Effector CD4-positive, alpha-beta T cell (primary cell): ENCODE measurements at places on chromosomes 11 and 22.

- no peak for DNase-seq
Observed at GRCh38 chr11:91173701-91174100, 950.9 kb upstream of the CHORDC1 start.

GRCh38 chr11:17129003-17129402 lies 51.5 kb upstream of the RPS13 start:
- DNase-seq: no peak

DNA sequence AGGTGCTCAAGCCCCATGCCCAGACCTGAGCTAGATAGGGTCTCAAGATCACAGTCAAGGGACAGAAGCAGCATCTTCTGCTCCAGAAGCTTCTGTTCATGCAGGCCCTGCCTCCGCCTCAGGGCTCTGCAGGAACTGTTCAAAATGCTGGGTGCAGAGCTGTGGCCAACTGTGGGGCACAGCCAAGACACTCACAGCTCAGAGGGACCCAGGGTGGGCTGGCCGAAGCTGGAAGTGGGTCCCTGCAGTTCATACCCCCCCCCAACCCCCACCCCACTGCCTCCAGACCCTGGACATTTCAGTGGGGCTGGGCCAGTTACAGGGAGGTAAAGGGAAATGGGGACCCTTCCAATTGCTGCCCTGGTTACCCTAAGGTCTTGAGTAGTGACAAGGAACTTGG lies 129.0 kb downstream of the CRYBB2 start:
- no peak for DNase-seq

GRCh38 chr11:104581246-104581980 lies 316.8 kb downstream of the CASP12 start:
- no peak for DNase-seq

DNA sequence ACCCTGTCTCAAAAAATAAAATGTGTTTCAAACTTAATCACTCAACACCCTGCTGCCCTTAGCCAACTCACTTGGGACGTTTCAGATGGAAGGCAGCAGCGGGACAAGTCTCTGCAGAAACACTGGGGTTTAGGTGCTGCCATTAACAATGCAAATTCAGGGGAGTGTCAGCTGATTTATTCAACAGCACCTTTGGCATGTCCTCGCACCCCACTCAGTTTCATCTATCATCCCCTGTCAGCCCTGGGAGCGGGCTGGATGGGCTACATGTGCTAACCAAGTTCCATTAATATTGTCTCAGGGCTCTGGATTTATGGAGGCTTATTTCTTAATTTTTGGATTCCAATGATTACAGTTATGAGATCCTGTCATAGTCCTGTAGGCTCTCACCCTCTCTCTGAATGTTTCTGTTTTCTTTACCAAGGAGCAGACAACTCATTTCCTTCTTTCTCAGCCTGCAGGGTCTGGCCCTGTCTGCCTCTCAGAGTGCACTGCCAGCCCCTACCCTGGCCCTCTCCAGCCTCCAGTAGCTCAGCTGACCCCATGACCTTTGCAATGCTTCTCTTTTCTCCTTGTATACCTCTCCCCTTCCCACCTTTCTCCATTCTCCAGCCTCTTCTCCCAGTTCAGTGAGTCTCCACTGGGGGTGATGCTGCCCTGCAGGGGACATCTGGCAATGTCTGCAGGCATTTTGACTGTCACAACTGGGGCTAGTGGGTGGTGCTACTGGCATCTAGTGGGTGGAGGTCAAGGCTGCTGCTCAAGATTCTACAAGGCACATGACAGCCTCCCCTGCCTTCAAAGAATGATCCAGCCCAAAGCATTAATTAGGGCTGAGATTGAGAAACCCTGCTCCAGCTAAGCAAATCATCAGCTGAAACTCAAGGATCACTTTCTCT lies 79.0 kb downstream of the APIP start:
- DNase-seq: no peak

GRCh38 chr11:12167061-12168000 lies 56.9 kb downstream of the MICAL2 start:
- DNase-seq: no peak

- no peak for DNase-seq
Observed at GRCh38 chr11:132920451-132921096, 611.7 kb downstream of the OPCML start.

DNA sequence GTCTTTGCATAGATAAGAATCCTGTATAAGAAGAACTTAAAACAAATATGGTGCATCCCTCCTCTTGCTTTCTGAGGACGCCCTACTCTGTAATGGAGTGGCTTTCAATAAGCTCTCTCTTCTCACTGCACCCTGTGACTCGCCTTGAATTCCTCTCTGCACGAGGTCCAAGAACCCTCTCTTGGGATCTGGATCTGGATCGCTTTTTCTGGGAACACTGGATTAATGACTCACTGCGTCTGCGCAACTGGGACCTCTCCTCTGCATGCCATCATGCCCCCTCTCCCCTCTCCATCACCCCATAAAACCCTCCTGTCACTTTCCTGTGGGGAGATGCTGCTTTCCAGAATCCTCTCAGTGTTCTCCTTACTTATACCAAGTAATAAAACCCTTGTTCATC lies 15.1 kb upstream of the CABP2 start:
- DNase-seq: no peak

DNA sequence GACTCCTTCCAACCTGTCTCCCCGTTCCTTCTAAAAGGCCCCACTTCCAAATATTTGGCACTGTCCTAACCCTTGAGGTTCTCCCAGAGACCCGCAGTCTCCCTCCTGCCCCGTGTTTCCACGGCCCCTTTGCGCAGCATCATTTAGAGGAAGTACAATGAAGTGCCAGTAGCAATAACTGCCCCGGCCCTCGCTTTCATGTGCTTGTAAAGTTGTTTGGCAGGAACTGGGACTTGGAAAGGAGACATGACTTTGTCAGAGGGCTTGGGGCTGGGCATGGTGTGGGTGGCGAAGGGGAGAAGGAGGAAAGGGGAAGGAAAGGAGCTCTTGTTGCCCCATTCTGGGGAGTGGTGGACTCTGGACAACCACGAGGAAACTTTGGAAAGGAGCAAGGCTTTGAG lies 2.6 kb downstream of the CD44 start:
- DNase-seq: no peak

GRCh38 chr22:48842583-48842945 lies 985.1 kb downstream of the BRD1 start:
- DNase-seq: no peak

DNA sequence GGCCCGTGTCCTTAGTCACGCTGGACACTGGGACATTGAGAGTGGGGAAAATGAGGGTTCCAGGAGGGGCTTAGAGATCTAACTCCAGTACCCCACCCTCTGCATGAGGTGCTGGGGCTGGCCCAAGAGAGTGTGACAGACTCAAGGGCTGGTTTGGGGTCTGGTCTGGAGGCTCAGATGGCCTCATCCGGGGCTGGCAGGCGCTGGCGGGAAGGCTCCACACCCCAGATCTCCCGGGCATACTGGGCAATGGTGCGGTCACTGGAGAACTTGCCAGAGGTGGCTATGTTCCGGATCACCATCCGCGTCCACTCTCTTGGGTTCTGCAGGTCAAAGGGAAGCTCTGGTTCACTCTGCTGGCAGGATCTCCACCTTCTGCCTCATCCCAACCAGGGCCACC lies 2.5 kb upstream of the RASGRP2 start:
- no peak for DNase-seq

GRCh38 chr11:27100534-27100933 lies 59.9 kb downstream of the BBOX1 start:
- DNase-seq: no peak

- DNase-seq: no peak
Observed at GRCh38 chr22:18110954-18111758, 547 bp downstream of the TUBA8 start.

DNA sequence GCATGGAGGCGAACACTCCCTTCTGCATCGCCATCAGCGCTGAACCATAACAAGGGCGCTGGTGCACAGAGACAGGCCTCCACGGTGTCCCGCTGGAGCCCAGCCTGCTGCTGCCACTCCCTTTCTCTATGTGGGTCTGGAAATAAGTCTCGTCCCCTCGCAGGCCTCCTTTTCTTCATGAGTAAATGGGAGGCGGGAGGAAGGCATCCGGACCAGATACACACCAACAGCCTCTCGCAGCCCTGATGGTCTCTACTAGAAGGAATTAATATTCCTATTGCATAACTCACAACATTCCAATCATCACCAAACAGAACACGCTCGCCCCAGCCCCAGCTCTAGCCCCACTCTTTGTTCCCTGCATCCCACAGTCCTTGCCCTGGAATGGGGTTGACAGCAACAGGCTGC lies 14.9 kb downstream of the RASD2 start:
- DNase-seq: no peak

GRCh38 chr22:46033256-46034200 lies 56.6 kb upstream of the WNT7B start:
- no peak for DNase-seq

GRCh38 chr11:116033931-116034553 lies 529.8 kb upstream of the CADM1 start:
- DNase-seq: no peak

DNA sequence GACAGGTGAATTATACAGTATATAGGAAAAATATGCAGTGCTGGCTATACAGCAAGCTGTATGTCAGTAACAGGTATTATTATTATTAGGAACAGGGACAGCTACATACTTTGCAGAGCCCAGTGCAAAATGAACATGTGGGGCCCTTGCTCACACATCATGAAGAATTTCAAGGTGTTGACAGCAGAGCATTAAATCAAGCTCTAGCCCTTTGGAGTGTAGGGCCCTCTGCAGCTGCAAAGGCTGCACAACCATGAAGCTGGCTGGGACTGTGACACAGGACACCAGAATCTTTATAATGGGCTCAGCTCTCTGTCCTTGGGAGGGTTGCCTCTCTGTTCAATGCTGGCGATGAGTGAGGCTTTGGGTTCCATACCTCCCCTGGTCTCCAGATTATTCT lies 44.9 kb upstream of the DAGLA start:
- no peak for DNase-seq

DNA sequence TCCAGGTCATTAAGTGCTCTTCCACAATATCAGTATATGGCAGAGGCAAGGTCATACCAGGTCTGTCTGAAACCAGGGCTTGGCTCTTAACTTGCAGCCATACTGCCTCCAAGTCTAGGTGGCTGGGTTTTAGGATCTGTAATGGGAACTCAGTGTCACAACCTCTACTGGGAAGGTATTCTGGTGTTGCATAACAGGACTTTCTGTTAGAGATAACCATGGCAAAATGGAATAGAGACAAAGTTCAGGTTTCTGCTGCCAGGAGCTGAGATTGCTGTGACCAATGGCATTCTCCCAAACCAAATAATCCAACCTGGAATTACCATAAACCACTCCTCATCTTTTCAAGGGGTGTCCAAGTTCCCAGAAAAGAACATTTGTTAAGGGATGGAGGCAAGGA lies 6.8 kb upstream of the SAA1 start:
- DNase-seq: no peak

- no peak for DNase-seq
Observed at GRCh38 chr11:77123591-77123990, 4.5 kb upstream of the MYO7A start.

GRCh38 chr11:67667490-67668191 lies 6.8 kb downstream of the ALDH3B2 start:
- no peak for DNase-seq

- no peak for DNase-seq
Observed at GRCh38 chr11:3058753-3059664, 1.8 kb upstream of the CARS1 start.

GRCh38 chr22:28938286-28938833 lies 55.0 kb downstream of the ZNRF3 start:
- DNase-seq: no peak

- DNase-seq: no peak
Observed at GRCh38 chr11:119346605-119347004, at the start of gene MFRP. TSS of gene MFRP (minus strand) at chr11:119346705. CDS start at chr11:119346513, 192 bp downstream.

GRCh38 chr22:50143096-50143495 lies 27.4 kb upstream of the PANX2 start:
- no peak for DNase-seq

GRCh38 chr11:110077831-110078325 lies 15.3 kb upstream of the ZC3H12C start:
- no peak for DNase-seq

GRCh38 chr11:110907629-110908028 lies 195.4 kb upstream of the ARHGAP20 start:
- no peak for DNase-seq
